ENCODE measurements at places on chromosomes 5 and 9.

DNA sequence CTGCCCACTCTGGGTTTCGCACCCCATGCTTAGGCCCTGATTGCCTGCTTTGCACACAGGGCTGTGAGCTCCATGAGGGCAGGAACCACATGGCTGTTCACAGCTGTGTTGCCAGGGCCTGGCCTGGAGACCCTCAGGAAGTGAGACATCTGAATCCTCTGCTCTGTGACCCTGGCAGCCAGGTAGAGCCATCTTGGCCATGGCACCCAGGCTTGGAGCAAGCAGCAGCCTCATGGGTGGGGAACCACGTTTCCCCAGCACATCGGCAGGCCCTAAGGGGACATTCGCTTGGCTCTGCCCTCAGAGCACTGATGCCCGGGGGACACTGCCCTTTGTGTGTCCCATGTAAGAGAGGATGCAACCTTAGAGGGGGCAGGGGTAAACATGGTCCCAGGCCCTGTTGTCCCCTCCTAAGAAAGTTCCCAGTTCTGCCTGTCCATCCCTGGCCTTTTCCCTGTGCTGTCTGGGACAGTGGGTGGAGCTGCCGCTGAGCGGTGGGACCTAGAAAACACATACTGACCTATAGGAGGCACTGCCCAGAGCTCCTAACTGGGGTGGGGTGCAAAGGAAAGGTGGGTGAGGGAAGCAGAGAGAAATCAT, 144.1 kb upstream of the IER5L start:
- DNase-seq = no peak

DNA sequence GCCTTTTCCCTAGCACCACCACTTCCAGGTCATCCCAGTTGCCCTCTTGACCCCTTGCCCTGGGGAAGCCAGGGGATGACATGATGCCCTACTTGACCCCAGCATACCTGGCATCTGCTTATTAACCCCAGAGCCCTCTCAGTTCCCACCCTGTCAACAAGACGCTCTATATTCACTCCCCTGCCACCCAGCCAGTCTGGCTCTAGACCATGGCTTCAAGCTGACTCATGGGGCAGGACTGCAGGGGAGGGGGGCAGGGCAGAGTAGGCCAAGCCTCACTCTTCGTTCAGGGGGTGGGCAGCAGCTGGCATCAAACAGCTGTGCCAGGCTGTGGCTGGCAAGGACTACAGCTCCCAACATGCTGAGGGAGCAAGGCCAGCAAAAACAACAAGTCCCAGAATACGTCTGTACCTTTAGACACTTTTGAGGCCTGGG, 5.3 kb downstream of the ATOSB start:
- DNase-seq = peak; percentile 23

DNA sequence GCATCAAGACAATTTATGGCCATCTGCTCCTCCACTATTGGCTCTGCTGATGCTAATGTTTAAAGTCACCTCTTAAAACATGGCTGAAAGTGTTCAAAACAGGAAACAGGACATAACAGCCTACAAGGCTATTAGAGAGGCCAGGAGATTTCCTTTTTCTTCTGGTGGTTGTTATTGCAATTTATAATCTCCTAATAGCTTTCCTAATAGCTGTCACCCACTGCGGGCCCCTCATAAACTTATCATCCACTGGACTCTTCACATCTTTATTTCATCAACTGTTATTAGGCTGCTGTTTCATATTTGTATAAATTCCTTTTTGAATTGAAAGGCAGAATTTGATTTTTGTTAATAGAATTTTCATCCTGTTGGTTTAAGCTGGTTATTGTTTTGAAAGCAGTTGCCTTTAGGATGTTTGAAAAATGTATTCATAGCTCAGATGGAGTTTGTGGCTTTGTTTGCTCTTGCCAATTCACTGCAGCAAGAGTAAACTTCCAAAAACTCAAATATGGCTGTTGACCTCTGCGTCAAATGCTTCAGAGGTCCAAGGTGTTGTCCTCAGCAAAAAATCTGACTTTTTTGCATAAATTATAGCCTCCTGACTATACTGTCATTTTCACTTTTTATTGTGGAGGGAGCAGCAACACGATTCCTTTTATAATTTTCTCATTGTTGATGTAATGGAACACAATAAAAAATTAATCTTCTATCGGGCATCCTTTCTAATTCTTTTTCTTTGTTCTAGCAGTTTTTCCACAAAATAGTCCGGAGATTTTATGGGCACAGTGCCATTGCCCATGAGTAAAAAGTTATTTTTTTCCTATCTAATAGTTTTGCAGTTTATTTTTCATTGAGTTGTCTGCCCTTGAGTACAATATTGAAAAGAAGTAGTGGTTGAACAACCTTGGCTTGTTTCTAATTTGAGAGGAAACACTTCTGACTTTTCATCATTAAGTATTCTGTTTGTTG, 69.3 kb downstream of the MAT2B start:
- no peak for DNase-seq

- no peak for DNase-seq
Observed at GRCh38 chr9:36112516-36112915, 24.0 kb upstream of the GLIPR2 start.

- DNase-seq = no peak
Observed at GRCh38 chr5:52859628-52860027, 71.9 kb downstream of the ITGA1 start.

GRCh38 chr5:91146905-91147600, 236.1 kb downstream of the ARRDC3 start:
- DNase-seq = no peak

- DNase-seq = no peak
Observed at GRCh38 chr9:6188906-6189305, 26.7 kb upstream of the IL33 start.

GRCh38 chr5:37668524-37669047, 171.3 kb downstream of the GDNF start:
- DNase-seq = no peak

- DNase-seq = no peak
Observed at GRCh38 chr9:132381966-132382541, 24.6 kb downstream of the TTF1 start.

DNA sequence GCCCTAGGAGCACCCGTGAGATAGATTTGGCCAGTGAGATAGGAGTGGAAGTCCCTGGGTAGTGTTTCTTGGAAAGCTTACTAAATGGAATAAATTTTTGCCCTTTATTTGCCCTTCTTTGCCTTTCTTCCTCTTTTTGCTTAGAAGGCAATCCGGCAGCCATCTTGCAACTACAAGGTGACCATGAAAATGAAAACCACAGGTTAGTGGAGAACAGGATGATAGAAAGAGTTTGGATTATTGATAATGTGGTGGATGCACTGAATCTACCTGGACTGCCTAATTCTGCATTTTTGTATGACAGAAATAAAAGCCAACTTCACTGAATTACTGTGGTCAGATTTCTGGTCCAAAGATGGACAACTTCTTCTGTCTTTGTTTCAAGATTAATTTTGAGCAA, 33.2 kb downstream of the TARS1 start:
- DNase-seq = no peak

DNA sequence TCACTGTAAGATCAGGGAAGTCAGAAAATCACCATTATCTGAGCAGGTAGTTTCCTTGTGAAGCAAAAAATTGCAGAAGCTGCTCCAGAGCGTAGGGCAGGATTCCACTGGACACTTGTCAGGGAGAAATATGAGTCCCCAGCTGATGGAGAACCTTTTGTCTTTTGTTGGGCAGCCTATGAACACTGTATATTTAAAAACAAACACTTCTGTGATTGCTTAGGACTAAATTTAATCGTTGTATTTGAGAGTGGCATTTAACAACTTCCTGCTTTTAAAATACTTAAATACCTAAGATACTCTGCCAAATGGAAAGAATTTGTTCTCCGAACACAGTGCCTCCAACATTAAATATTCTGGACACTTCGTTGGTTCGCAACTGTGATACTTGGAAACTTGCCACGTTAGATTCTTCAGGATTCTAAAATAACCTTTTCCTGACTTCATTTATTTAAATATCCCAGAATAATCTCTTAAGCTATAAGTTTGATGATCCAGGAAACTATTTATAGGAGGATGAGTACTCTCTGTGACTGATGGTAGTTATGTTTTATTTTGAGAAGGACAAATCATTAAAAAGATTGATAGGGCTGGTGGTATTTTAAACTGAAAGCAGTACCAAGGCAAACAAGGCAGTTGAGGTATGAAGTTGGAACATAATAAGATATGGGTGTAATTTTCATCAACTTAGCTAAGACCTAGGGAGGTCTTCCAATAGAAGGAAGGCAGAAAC, 2.7 kb upstream of the HSPA4 start:
- no peak for DNase-seq

- no peak for DNase-seq
Observed at GRCh38 chr5:95555553-95555952, 652 bp downstream of the ARSK start.

DNA sequence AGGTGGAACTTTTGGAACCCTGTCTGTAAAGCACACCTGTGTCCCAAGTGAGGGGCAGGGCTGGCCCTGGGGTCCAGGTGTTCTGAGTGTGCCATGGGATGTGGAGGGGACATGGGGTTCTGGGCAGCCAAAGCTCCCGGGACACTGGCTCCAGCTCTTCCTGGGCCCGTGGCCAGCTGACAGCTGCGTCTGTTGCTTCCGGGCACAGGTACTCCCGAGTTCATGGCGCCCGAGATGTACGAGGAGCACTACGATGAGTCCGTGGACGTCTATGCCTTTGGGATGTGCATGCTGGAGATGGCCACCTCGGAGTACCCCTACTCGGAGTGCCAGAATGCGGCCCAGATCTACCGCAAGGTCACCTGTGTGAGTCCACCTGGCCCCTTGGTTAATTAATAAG, 50.7 kb downstream of the WNK2 start:
- DNase-seq = no peak

DNA sequence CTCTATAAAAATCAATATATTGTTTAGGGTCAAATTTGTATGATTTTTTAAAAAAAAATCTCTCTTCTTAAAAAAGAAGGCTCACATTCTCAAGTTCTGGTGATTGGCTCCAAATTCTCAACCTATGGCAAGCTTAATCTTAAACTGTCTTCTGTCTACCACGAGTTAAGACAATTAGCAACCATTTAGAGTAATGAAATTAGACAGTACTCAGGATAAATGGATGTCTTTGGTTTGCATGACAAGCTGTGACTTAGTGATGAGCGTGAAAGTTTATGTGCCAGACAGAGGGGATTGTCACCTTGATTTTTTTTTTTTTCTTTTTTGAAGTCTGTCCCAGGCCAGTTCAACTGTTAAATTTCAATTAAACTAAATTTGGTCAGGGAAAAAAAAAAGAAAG, 1632.3 kb downstream of the MAT2B start:
- DNase-seq = no peak

DNA sequence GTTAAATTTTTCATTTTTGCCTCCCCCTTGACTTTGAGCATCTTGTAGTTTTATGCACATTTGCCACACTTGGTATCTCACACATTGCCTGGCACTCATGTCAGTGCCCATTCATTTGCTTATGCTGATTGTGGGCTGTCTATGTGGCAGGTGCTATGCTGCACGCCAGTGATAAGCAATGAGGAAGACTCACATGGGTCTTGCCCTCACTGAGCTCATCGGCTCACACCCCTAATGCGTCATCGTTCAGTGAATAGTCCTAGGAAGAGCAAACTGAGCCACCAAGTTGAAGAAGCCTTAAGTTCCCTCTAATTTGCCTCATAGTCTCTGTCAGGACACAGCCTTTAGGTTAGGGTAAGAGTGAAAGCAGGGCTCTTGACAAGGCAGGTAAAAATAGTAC, 209.4 kb upstream of the IL12B start:
- DNase-seq = no peak

DNA sequence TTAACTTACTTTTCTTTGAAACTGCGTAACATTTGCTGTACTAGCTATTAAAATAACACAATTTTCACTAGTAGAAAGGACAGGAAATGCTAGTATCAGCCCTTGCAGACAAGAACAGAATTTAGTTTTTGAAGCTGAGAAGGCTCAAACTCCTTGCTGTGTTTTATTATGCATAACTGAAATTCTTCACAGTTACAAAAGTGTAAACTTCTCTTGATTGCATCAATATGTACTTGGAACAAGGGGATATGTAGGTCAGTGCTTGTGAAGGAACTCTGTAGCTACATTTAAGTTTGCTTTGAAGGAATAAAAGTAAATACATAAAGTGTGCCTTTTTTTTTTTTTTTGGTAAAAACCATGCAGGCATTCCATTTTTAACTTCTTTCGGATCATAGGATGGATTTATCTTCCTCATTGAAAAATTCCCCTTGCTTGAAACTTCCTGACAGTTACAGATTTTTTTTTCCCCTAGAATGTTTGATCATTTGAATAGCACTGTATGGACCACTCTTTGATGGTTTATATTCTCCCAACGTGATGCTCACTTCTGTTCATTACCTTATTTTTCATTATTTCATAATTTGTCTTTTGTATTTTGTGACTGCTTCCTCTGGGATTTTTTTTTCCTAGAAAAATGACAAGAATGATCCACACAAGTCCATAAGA, 94.9 kb upstream of the DAB2 start:
- DNase-seq = no peak

DNA sequence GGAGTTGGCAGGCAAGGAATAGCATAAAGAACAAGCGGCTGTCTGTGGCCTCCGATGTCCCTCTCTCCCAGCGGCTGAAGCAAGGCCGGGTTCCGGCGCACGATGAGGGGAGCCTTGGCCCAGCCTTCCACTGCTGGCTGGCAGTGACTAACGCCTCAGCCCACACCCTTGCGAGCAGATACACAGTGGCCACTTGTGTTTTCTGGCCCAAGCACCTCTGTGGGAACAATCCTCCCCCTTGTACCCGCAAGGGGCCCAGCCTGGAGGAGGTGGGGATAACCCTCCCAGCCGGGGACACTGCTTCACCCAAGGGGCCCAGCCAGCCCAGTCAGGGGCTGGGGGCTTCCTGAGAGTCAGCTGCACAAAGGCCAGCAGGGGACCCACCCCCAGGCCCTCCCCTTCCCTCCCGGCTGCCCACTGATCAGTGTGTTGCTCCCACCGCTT, 23.2 kb downstream of the STK10 start:
- DNase-seq = no peak

DNA sequence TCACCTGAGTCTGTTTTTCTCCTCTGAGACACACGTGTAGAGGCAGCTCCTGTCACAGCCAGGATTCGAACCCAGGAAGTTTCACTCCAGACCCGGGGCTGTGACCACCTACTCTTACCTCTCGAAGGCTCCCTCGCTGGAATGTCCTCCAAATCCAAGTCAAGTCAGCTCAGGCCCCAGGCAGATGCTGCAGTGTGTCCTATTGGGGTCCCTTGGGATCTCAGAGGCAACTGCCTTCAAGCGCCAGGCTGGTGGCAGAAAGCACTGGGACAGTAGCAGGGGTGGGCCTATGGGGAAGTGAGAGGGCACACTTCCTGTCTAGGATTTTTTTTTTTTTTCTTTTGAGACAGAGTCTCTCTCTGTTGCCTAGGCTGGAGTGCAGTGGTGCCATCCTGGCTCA, 762 bp upstream of the ST6GALNAC4 start:
- DNase-seq = no peak

GRCh38 chr9:91937727-91938126, 12.3 kb downstream of the ROR2 start:
- DNase-seq = no peak

- DNase-seq = no peak
Observed at GRCh38 chr5:112159435-112159834, 259.6 kb downstream of the EPB41L4A start.

DNA sequence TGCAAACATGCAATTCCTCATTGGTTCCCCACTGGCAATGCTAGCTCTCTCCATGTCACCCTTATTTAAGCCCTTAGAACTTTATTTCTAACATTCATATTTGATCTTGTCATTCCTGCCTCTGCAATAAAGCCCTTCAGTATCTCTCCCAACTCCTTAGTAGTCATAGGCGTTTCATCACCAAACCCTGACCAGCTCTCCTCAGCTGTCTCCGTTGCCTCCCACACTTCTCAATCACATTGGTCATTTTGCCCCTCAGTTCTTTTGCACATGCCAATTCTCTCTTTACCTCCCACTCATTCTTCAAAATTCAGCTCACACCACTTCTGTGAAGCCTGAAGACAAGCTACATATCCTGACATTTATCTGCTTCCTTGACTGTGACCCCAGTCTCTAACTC, 2.8 kb upstream of the RUSC2 start:
- DNase-seq = no peak

Data from CD4-positive, alpha-beta T cell treated with Interleukin-2 at 100 ng/mL for 4 hours (primary cell).